Skeletal muscle tissue (tissue), 5 donors: ENCODE measurements at places on chromosomes 5 and 9. TPM values are rescaled to one million over a fixed set of nuclear protein-coding genes. Genes with fewer than 3 reads are reported as not detected.

The RALGPS1 gene
- 9.4 TPM for total RNA-seq

The PCDHGC3 gene
- total RNA-seq = 38.1 TPM

The PCYOX1L gene
- 3.7 TPM for total RNA-seq

The SLC6A19 gene
- total RNA-seq = under 0.01 TPM

The BRINP1 gene
- total RNA-seq = under 0.01 TPM

The PCDHA12 gene
- total RNA-seq = not detected

The EHMT1 gene
- 43.3 TPM for total RNA-seq

The CCNJL gene
- total RNA-seq = 3.1 TPM

The CDX1 gene
- not detected for total RNA-seq

The ALDH1B1 gene
- total RNA-seq = 11.5 TPM

The PPP3R2 gene
- total RNA-seq = not detected

The LRRC70 gene
- 5.7 TPM for total RNA-seq

The SLC36A2 gene
- under 0.01 TPM for total RNA-seq
